ENCODE measurements at places on chromosomes 5 and 9. TPM values are rescaled to one million over a fixed set of nuclear protein-coding genes. Genes with fewer than 3 reads are reported as not detected.

PDE8B gene
- total RNA-seq: under 0.01 TPM

SPATA31E1 gene
- not detected for total RNA-seq

FOXD1 gene
- not detected for total RNA-seq

LECT2 gene
- total RNA-seq: not detected

IL4 gene
- total RNA-seq: not detected

DNM1 gene
- 0.66 TPM for total RNA-seq

GLDC gene
- total RNA-seq: 22.8 TPM

SLC6A3 gene
- not detected for total RNA-seq

NDOR1 gene
- total RNA-seq: 8.2 TPM

FAM221B gene
- total RNA-seq: not detected

PCDHA4 gene
- 0.22 TPM for total RNA-seq

EXOSC2 gene
- total RNA-seq: 49.1 TPM

WDR41 gene
- total RNA-seq: 70.0 TPM

ADGRD2 gene
- total RNA-seq: not detected

LCN9 gene
- not detected for total RNA-seq

MAMDC2 gene
- total RNA-seq: 20.5 TPM

LRRC19 gene
- not detected for total RNA-seq

SPATA31A3 gene
- total RNA-seq: not detected

PITX1 gene
- total RNA-seq: 0.57 TPM

FRMD3 gene
- total RNA-seq: 24.6 TPM

AQP3 gene
- 0.36 TPM for total RNA-seq

ANKDD1B gene
- 0.27 TPM for total RNA-seq
